ENCODE measurements at places on chromosomes 12 and 14.
A peak's percentile ranks its signal among the peaks of the same experiment; 100 is the strongest.

DNA sequence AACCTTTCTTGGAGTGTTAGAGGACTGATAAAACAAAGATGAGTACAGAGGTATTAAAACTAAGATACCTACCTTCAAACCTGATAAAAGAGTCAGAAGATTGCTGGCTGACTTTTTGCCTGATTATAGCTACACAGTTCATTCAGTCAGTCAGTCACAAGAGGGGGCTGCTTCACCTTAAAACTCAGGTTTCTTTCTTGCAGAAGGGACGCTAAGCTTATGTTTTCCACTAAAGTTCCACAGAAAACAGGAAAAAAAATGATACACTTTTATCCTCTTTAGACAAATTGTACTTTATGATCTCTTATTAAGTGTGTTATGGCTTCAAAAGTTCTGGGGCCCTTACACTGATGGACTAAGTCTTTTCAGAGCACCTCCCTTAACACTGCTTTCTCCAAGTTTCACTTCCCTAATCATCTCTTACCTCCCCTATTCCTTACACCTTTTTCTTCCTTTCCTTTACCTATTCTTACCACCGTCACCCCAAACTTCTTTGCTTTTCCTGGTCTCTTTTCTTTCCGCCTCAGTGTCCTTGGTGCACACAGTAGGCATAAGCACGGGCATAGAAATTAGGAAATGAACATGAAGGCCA is 448.7 kb upstream of the OR4E1 start:
- no peak for DNase-seq

DNA sequence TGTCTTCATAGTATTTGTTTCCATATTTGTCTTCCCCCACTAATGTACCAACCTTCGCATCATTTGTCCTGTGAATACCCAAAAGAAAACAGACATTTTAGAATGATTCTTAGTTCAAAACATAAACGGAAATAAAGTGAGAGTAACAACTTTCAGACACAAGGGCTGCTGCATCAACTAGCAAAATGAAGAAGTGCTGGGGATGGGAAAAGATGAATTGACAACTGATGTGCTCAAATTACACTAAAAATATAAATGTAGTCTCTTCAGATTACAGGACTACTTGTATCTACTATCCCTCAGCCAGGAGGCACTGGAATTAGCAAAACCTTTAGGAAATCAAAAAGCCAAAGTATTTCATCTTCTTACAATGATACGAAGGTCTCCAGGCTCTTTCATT is 743 bp downstream of the NDUFA12 start:
- DNase-seq: no peak

DNA sequence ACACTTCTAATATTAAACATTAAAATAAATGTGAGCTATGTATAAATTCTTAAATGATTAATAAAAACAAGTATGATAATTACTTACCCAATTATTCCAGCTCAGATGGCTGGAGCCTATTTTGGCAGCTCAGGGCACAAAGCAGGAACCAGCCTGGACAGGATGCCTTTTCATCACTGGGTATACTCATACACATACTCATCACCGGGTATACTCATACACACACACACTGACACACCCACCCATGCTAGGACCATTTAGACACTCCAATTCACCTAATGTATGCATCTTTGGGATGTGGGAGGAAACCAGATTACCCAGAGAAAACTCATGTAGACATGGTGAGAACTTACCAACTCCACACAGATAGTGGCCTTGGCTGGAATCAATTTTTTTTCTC is 57.9 kb upstream of the CNOT2 start:
- DNase-seq: no peak

DNA sequence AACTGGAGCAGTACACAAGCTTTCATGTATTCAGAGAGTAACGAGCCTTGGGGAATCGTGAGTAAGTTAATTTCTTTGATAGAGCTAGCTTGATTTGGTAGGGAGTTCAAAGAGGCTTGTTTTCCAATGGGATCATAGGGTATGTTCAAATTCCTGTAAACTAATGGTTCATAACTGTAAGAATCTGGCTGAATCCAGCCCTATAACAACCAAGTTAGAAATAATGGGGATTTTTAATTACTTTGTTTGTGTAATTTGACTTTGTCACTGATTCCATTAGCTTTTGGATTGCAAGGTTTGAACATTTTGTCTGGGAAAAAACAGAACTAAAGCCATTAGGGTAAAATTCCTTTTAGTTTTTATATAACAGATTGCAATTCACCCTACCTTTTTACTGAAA is 94.0 kb downstream of the WNK1 start:
- no peak for DNase-seq

DNA sequence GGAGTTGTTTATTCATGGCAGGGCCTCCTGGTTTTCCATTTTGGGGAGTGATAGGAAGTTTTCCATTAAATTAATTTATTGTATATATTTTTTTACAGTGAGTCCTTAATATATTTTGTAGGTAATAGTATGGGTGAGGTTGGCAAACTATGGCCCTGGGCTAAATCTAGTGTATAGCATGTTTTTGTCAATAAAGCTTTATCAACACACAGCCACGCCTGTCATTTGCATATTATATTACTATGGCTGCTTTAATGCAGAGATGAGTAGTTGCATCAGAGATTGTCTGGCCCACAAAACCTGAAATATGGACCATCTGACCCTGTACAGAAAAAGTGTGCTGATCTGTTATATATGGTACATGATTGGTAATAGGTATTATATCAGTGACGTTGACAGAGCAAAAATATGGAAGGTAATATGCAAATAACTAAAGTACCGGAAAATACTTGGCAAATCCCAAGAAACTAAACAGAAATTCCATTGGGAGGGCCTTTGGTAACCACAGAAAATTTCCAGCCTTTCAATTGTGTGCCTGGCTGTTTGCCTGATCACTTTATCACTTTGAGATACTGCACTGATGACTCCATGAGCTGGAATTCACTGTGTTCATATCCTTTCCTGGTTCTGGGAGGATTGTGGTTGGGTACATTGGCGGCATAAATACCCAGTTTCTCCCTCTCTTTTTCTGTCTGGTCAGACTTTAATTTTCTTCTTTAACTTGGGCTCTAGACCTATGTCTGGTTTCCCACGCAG is 61.7 kb upstream of the RFLNA start:
- DNase-seq: no peak

GRCh38 chr14:61388976-61389576 is 67.7 kb downstream of the PRKCH start:
- DNase-seq: no peak

DNA sequence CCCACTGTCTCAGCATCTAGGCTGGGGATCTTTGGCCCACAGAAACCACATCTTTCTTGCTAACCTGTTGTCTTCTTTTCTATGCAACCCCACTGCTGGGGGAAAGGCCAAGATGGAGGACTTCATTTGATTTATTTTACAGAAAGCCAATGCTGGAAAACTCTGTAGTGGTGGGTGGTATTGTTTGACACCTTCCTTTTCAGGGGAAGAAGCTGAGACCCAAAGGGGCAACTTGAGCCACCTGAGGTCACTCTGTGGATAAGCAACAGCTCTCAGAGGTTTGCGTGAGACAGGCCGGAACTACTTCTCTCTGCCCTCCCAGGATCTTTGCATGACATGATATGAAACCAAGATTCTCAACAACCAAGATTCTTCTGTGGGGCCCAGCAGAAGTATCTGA is 645.2 kb downstream of the VRK1 start:
- DNase-seq: peak; percentile 21

- no peak for DNase-seq
These were observed 1313.9 kb downstream of the TMEM121 start for GRCh38 chr14:106840258-106840657.

GRCh38 chr12:15728118-15728598 is 61.0 kb downstream of the EPS8 start:
- no peak for DNase-seq

- no peak for DNase-seq
These were observed 26.5 kb downstream of the WDHD1 start for GRCh38 chr14:55000381-55000780.
